ENCODE measurements at places on chromosomes 4 and X.

DNA sequence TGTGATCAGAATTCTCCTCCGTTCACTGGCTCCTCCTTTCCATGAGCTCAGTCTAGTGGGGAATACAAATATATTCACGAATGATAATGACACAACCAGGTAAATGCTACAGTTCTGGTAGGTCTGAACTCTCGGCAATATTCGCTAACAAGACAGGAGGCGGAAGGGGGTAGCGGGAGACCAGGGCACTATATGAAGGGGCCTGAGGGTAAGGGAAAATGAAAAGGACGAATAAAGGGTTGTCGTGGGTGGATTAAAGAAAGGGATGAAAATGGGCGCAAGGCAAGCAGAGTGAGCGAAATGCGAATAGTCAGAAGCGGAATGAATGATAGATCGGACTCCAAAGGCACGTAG lies 743 bp downstream of the NKAP start:
- DNase-seq = no peak

- no peak for DNase-seq
Measured at GRCh38 chrX:108025376-108025775, 19.5 kb upstream of the VSIG1 start.

DNA sequence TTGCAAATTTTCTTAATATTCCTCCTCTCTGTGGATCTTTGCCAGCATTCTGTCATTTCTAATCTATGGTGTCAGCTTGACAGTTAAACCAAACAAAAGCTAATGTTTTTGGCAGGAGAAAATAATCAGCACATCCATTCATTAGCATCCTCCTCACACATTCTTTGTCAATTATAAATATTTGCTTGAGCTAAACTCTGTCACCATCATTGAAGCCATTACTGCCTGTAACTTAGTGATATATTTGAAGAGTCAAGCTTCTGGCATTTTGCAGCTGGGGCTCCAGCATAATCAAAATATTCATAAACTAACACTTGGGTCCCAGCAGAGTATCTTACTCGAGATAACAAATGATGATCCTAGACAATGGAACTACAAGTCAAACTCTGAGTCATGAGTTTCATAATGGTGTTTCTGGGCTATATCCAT lies 126.1 kb downstream of the EIF4E start:
- DNase-seq = no peak

- no peak for DNase-seq
Measured at GRCh38 chr4:141255016-141255415, 34.3 kb downstream of the ZNF330 start.

DNA sequence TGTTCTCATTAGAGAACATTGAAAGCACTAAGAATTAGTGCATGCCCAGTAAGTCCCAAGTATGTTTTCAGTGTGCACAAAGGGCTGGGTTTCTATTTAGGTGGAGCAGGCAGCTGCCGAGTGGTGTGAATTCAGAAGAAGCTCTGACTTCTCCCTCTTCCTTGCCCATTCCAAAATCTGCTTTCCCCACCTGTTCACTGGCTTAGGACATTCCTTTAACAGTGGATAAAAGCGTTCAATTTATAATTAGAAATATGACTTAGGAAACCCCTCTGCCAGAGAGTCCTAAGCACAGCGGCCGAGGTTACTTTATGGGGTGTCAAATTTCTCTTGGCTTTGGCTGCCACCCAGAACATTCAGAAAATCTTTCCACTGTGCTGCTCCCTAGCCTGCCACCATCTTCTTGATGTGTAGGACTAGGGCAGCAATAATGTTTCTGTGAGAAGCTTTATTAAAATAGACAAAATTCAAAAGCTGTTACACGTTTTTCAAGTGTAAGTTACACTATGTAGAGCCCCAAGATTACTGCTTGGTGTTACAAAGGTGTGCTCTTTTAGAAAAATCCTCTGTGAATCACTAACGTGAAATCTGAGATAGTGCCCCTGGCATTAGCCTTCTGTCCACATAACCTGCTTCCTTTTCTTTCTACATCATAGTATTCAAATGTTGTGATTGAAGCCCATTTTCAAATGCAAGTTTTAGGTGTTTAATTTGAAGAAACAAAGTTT lies 191.6 kb upstream of the ANKRD50 start:
- DNase-seq = no peak

DNA sequence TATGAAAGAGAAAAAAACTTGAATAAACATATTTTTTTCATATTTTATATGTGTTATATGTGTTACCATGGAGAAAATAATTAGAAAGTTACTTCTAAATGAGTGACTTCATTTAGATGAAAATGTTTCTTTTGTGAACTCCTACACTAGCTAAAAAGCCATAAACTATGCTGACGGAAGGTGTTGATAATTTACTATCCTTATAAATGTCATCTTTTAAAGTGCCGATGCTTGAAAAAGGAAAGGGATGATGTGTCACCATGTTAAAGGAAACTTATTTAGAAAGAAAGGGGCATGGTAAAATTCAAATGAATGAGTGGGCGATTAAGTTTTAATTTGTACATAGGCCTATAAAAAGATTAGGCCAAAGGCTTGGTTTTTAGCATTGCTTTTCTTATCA lies 133.8 kb downstream of the SPRY1 start:
- no peak for DNase-seq

DNA sequence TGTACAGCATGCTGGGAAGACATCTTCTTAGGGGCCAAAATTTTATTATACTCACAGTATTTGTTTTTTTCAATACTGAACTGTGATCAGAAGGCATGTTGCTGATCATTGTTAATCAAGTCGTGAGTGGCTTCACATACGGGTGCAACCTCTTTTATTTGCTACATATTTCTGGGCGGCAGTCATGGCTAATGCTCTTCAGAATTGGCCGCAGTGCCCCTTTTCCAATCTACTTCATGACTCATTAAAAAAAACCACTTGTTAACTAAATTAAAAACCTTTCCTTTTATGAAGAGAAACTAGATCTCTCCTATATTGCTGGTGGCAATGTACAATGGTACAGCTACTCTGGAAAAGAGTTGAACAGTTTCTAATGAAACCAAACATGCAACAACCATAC lies 101.5 kb upstream of the C1GALT1C1 start:
- DNase-seq = no peak

- DNase-seq = no peak
Measured at GRCh38 chrX:2320089-2320488, 180.7 kb downstream of the DHRSX start.

DNA sequence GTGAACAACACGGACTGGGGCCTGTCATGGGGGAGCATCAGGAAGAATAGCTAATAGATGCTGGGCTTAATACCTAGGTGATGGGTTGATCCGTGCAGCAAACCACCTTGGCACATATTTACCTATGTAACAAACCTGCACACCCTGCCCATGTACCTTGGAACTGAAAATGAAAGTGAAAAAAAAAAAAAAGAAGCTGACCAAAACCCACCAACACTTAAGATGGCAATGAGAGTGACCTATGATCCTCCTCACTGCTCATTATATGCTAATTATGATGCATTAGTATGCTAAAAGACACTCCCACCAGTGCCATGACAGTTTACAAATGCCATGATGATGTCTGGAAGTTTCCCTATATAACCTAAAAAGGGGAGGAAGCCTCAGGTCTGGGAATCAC lies 503.2 kb upstream of the CTSO start:
- DNase-seq = no peak

DNA sequence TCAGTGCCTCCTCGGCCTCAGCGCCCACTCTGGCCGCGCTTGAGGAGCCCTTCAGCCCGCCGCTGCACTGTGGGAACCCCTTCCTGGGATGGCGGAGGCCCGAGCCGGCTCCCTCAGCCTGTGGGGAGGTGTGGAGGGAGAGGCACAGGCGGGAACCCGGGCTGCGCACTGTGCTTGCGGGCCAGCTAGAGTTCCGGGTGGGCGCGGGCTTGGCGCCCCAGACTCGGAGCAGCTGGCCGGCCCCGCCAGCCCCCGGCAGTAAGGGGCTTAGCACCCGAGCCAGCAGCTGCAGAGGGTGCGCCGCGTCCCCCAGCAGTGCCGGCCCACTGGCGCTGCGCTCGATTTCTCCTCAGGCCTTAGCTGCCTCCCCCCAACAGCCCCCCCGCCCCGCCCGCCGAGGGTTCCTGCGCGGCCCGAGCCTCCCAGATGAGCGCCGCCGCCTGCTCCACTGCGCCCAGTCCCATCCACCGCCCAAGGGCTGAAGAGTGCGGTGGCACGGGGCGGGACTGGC lies 1137.0 kb downstream of the PCDH18 start:
- DNase-seq = no peak

All from omental fat pad (tissue), 4 donors.